ENCODE measurements at places on chromosomes 6 and 20. TPM values are rescaled to one million over a fixed set of nuclear protein-coding genes. Genes with fewer than 3 reads are reported as not detected.

Gene IYD
- total RNA-seq: not detected

DNA sequence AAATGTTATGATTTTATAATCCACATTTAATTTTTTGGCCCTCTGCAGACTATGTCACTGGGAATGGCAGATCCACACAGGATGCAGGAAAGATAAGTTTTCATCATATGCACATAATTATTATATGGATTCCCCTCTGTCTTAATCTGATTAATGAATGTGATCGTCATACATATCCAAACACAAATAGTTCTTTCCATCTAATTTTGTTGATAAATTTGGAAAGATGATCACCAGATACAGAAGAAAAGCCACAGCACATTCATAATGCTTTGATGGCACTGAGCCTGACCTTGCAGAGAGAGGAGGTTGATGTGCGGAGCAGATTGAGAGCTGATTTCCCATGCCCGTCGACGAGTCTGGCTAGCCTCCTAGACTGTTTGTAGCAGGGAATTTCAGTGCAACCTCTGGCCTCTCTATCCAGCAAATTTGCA is 471.5 kb downstream of the EPM2A start:
- H3K27me3 ChIP-seq: no peaks in the 10 kb centered on the region
- no peak overlapping the region for H3K4me3 ChIP-seq
- no peaks in the 10 kb centered on the region for H3K36me3 ChIP-seq
- no peak overlapping the region for H3K27ac ChIP-seq
- no peaks in the 10 kb centered on the region for H3K4me1 ChIP-seq

GRCh38 chr6:26342106-26343004 is 22.6 kb upstream of the BTN3A2 start:
- no peak overlapping the region for H3K4me3 ChIP-seq
- no peaks in the 10 kb centered on the region for H3K36me3 ChIP-seq
- H3K27ac ChIP-seq: no peak overlapping the region

DNA sequence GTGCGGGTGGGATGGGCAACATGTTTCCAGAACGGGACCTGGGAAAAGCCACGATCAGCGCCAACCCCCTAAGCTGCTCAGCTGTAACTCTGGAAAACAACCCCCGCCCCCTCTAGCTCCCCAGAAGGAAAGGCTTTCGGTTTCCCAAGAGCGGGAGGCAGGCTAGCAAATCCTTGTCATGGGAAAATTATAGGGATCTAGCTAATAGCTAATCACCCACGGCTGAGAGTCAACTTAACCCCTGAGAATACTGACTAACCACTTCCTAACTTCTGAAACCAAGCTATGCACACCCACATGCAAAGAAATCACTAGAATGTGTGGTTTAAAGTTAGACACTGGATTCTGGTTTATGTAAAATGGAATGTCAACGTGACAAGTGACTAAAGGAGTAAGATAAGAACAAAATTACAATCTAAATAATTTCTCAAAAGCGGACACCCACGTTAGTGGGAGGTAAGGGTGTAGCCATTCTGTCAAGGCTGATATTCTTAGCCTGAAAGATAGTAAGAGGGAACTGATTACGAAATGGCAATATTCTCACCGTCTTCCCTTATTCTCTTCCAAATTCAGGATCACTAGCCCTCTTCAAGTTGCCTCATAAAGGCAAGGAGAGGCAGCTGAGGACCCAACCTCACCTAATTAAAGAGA is 20.1 kb downstream of the JAG1 start:
- DNase-seq: no peak
- H3K27me3 ChIP-seq: no peaks in the 10 kb centered on the region
- H3K4me1 ChIP-seq: peaks cover 5% of the 10 kb centered on the region
- no peaks in the 10 kb centered on the region for H3K36me3 ChIP-seq
- H3K4me3 ChIP-seq: no peak overlapping the region
- H3K27ac ChIP-seq: peak overlapping the region; percentile 95

GRCh38 chr6:127641905-127642304 is 64.9 kb downstream of the C6orf58 start:
- H3K36me3 ChIP-seq: no peaks in the 10 kb centered on the region
- H3K4me1 ChIP-seq: no peaks in the 10 kb centered on the region
- DNase-seq: no peak
- no peaks in the 10 kb centered on the region for H3K27me3 ChIP-seq
- no peak overlapping the region for H3K4me3 ChIP-seq
- H3K27ac ChIP-seq: no peak overlapping the region

- H3K27ac ChIP-seq: no peak overlapping the region
- no peak overlapping the region for H3K4me3 ChIP-seq
- no peaks in the 10 kb centered on the region for H3K4me1 ChIP-seq
Measured at GRCh38 chr20:49444553-49444990, 37.9 kb downstream of the KCNB1 start.

DNA sequence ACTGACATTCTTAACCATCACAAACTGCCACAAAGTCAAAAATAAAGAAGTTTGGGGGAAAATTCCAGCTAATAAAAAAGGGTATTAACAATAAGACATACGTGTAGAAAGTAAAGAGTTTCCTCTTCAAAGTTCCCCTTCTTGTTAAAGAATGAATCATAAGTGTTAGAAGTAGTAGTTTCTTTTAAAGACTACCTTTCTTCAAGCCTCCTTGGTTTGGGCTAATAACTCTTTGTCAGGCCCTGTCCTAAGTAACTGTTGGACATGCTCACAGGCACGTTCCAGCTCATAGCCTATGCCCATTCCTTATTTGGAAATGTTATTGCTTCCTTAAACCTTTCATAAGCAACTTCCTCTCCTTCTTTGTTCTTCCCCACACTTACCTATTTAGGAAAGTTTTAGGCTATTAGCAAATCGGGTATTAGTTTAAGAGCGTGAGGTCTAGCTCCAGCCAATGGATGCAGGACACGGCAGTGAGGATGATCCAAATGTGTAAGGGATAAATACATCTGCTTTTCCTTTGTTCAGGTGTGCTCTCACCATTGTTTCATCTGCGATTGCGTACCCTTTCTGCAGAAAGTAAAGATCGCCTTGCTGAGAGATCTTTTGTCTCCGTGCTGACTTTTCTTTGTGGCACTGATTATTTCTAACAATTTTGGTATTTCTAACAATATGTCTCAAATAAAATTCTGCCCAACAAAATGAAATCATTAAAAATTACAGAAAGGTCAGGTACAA is 64.9 kb downstream of the CHD6 start:
- H3K27ac ChIP-seq: no peak overlapping the region
- H3K4me3 ChIP-seq: no peak overlapping the region
- no peaks in the 10 kb centered on the region for H3K27me3 ChIP-seq
- no peak for DNase-seq
